Astrocyte (in vitro differentiated cells and primary cell): ENCODE measurements at places on chromosomes 5 and 9. TPM values are rescaled to one million over a fixed set of nuclear protein-coding genes. Genes with fewer than 3 reads are reported as not detected.

The LHX2 gene
- 0.14 TPM in 1 of 2 replicates, not detected in the other for total RNA-seq

DNA sequence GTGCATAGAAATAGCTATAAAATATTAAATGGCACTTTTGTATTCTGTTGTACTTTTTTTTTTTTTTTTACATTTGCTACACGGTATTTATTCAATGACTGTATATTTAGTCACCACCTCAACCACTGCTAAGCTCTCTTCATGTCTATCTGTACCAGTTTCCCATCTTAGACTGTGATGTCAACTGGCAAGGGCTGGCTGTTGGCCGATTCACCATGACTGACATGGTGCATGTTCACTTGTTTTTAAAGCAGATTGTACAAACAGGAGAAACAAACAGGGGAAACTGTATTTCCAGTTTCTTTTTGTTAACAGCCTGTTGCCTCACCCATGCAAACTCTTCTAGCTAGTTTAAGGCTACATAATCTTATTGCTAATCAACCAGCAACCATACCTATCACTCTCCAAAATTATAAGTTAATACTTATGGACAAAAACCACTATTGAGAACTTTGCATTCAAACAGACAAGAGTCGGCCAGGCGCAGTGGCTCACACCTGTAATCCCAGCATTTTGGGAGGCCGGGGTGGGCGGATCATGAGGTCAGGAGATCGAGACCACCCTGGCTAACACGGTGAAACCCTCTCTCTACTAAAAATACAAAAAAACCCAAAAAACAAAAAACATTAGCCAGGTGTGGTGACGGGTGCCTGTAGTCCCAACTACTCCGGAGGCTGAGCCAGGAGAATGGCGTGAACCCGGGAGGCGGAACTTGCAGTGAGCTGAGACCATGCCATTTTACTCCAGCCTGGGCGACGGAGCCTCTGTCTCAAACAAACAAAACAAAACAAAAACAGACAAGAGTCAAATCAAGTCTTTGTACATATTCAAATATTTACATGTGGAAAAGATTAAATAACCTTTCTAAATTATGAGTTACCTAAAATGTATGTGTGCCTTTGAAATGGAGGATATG, 13.2 kb downstream of the ZFAND5 start:
- DNase-seq, result peak; percentile 74

DNA sequence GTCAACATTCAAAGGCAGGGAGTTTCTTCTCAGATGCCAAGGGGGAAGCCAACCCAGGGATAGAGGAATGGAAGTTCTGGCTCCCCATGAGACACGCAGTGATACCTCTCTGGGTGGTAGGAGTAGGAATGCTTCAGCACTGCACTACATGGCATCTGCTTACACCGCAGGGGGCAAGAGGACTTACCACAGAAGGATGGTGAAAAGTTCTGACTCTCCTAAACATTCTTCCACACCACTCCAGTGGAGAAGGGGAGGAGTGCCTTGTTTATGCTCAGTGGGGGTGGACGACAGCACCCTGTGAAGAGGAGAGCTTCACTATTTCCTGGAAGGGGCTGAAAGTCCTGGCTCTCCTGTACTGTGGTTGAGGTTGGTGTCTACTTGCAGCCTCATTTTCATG, 1011.3 kb upstream of the WWC1 start:
- no peak for DNase-seq

- DNase-seq, result no peak
Measured at GRCh38 chr5:141957367-141957996, 520 bp downstream of the PCDH12 start.
